ENCODE measurements at places on chromosomes 4 and X. TPM values are rescaled to one million over a fixed set of nuclear protein-coding genes. Genes with fewer than 3 reads are reported as not detected.

The STPG2 gene
- total RNA-seq, result not detected

The REELD1 gene
- total RNA-seq, result 1.3 TPM

The CENPVL3 gene
- total RNA-seq, result not detected

The HNRNPDL gene
- 168 TPM for total RNA-seq

The NLRP2B gene
- not detected for total RNA-seq

The SYTL4 gene
- total RNA-seq, result 95.3 TPM

The S100G gene
- total RNA-seq, result not detected

The POU4F2 gene
- total RNA-seq, result not detected

The PAGE5 gene
- total RNA-seq, result not detected

Measured in subcutaneous adipose tissue (tissue), 4 donors.